ENCODE measurements at places on chromosomes 5 and 9. TPM values are rescaled to one million over a fixed set of nuclear protein-coding genes. Genes with fewer than 3 reads are reported as not detected.
A peak's percentile ranks its signal among the peaks of the same experiment; 100 is the strongest.

- H3K4me3 ChIP-seq: no peak overlapping the region
- no peak for DNase-seq
- peak overlapping the region; percentile 53 for H3K27ac ChIP-seq
- no peaks in the 10 kb centered on the region for H3K27me3 ChIP-seq
Observed at GRCh38 chr5:10364186-10364689, 10.7 kb downstream of the MARCHF6 start.

DNA sequence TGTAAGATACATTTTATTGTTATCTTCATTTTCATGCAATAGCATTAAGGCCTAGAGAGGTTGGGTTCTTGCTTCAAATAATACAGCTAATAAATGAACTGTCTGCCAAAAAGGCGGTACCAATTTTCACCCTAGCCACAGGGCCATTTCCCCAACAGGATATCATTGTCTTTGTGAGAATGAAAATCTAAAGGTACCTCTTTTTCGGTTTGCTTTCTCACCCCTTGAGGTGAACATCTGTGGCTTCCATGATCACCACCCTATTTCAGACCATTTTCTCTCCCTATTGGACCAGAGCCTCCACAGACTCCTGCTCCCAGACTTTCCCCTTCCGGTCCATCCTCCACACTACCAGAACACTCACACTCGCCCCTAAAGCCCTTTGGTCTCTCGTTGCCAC lies 60.2 kb downstream of the SFXN1 start:
- H3K4me3 ChIP-seq: no peak overlapping the region
- H3K36me3 ChIP-seq: no peaks in the 10 kb centered on the region
- no peak overlapping the region for H3K27ac ChIP-seq
- DNase-seq: no peak
- H3K4me1 ChIP-seq: peaks cover 9% of the 10 kb centered on the region
- peaks cover 6% of the 10 kb centered on the region for H3K27me3 ChIP-seq

Gene IL6ST
- 161 TPM for total RNA-seq

Gene TAF11L5
- total RNA-seq: not detected

DNA sequence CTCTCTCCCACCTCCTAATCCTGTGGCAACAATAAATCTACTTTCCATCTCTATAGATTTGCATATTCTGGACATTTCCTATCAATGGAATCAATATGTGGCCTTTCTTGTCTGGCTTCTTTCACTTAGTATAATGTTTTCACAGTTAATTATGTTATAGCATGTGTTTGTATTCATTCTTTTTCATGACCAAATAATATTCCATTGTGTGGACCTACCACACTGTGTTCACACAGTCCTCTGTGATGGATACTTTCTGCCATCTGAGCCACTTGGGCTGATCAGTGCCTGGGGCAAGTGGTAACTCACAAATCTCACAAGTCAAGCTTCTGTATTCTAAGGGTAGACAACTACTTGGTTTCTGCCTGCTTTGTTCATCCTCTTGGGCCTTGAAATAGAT lies 48.7 kb upstream of the POMT1 start:
- peaks cover 7% of the 10 kb centered on the region for H3K4me1 ChIP-seq
- H3K4me3 ChIP-seq: no peak overlapping the region
- peaks cover 8% of the 10 kb centered on the region for H3K27me3 ChIP-seq
- H3K27ac ChIP-seq: no peak overlapping the region
- DNase-seq: no peak

DNA sequence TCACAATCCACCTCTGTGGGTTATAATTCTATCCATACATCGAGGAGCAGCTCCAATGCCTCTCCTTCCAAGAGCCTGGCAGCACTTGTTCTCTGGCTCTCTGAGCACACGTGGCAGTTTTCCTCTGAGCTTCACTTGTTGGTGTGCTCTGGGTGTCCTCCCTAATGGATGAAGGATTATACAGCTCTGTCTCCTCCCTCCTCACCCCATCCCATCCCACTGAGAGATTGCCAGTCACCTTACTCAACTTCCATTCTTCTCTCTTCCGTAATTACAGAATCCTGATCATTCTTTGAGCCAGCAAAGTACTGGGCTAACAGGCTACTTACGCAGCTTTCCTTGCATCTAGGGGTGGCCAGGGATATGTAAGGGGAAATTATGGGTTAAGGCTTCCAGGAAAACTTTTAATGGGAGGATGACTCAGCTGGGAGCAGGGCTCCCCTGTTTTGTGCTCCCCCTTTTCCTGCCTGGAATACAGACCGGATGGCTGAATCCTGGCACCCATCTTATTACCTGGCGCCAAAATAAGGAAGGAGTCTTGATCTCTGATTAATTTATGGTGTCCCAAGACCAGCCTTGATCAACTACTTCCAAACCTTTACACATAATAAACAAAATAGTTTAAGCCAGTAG lies 6.3 kb upstream of the CCDC69 start:
- no peak overlapping the region for H3K27ac ChIP-seq
- H3K27me3 ChIP-seq: peaks cover 25% of the 10 kb centered on the region
- H3K4me1 ChIP-seq: no peaks in the 10 kb centered on the region

Gene SH3TC2
- 9.7 TPM for total RNA-seq

- peaks cover 9% of the 10 kb centered on the region for H3K4me1 ChIP-seq
- DNase-seq: no peak
- H3K4me3 ChIP-seq: no peak overlapping the region
- H3K27me3 ChIP-seq: no peaks in the 10 kb centered on the region
- H3K27ac ChIP-seq: no peak overlapping the region
Observed at GRCh38 chr9:10112070-10112469, 500.7 kb downstream of the PTPRD start.

DNA sequence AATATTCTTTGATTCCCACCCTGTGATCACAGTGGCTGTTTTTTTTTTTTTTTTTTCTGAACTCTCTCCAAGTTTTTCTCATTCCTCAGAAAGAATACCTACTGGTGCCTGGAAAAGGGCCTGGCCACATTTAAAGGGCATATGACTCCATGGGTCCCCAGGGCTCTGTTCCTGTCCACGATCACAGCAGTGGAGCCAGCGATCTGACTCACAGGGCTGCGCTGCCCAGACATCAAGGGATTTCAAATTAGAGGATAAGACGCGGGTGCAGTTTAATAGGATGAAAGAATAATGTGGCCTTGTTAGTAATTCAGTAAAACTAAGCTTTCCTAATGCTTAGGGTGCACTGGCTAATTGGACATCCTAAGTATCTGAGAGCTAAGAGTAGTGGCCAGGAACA lies 175.1 kb upstream of the MSX2 start:
- H3K36me3 ChIP-seq: no peaks in the 10 kb centered on the region
- no peak overlapping the region for H3K27ac ChIP-seq
- no peak for DNase-seq
- no peaks in the 10 kb centered on the region for H3K4me1 ChIP-seq

Gene FBP2
- not detected for total RNA-seq

GRCh38 chr5:67425514-67425913 lies 228.9 kb upstream of the CD180 start:
- H3K4me3 ChIP-seq: no peak overlapping the region
- H3K4me1 ChIP-seq: peaks cover 16% of the 10 kb centered on the region
- no peaks in the 10 kb centered on the region for H3K36me3 ChIP-seq
- peak; percentile 4 for DNase-seq
- peaks cover 2% of the 10 kb centered on the region for H3K27me3 ChIP-seq

Gene CENPK
- total RNA-seq: 18.3 TPM

GRCh38 chr5:122498163-122498562 lies 186.1 kb downstream of the SNCAIP start:
- peaks cover 5% of the 10 kb centered on the region for H3K27me3 ChIP-seq
- H3K4me1 ChIP-seq: peaks cover 12% of the 10 kb centered on the region
- no peak overlapping the region for H3K4me3 ChIP-seq
- no peaks in the 10 kb centered on the region for H3K36me3 ChIP-seq
- no peak overlapping the region for H3K27ac ChIP-seq

Gene ARRDC3
- total RNA-seq: 30.4 TPM

- DNase-seq: peak; percentile 90
- peaks cover 2% of the 10 kb centered on the region for H3K27me3 ChIP-seq
- H3K27ac ChIP-seq: peak within 1 kb of the TSS; percentile 81
Observed at GRCh38 chr9:129752900-129753729, at the start of gene PTGES. TSS of gene PTGES (minus strand) at chr9:129753042. CDS start at chr9:129753012, 30 bp downstream.

Gene LCN9
- total RNA-seq: not detected

- H3K27ac ChIP-seq: no peak overlapping the region
- DNase-seq: no peak
- H3K36me3 ChIP-seq: no peaks in the 10 kb centered on the region
- H3K4me3 ChIP-seq: no peak overlapping the region
Observed at GRCh38 chr5:89536020-89536419, 653.0 kb upstream of the MEF2C start.

Gene PCDHGB6
- 1.1 TPM for total RNA-seq

All from HFFc6 (cell line).